ENCODE measurements at places on chromosomes 1 and 21.
A peak's percentile ranks its signal among the peaks of the same experiment; 100 is the strongest.

DNA sequence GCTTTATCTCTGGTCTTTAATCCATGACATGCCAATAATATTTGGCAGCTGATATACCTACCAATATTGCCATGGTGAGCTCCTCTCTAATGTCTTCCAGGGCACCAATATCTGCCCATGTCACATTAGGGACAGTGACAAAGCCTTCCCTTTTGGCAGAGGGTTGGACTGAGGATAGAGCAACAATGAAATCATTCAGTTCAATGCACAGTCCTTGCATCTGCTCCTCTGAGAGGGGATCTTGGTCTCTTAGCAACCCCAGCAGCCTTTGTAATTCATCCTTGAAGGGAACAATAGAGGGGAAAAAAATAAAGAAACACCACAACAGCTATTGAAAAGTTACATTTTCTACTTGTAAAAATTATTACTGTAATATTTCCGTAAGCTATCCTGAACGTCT, 42.3 kb downstream of the NVL start:
- DNase-seq: no peak

- DNase-seq: no peak
Measured at GRCh38 chr1:157450106-157450505, 102.2 kb downstream of the FCRL5 start.

DNA sequence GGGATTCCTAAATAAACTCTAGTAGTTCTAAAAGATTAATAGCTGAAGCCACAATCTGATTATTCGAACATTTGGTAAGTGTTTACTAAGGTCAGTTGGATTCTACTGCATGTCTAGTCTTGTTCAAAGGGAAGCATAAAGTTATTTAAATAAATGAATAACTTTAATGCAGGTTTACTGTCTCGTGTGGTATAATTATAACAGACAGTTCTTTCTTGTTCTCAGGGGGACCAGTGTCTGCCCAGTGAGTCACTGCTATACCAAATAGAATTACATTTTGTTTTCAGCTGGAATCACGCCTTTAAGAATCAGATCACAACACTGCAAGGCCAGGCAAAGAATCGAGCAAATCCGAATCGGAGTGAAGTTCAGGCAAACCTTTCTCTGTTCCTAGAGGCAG, 45.1 kb downstream of the SMG7 start:
- DNase-seq: no peak

DNA sequence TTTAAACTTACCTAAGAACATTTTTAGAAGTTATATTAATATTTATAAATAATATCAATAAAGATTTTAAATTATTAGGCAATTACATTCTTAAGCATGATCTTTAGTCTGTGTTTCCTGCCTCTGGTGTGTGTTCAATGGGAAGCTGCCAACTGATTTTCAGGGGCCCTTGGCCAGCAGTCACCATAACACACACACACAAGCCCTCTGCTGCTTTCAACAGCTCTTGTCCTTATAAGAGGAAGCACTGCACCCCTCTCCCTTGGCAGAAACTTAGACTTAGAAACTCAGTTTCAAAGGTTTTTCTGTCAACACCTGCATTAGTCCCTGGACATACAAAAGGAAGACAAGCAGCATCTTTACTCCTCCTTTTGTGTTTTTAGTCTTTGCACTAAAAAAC, 81.4 kb downstream of the VAV3 start:
- no peak for DNase-seq

GRCh38 chr1:201359873-201360210, 17.6 kb downstream of the TNNT2 start:
- no peak for DNase-seq

GRCh38 chr1:67551375-67551774, 121.2 kb upstream of the SERBP1 start:
- DNase-seq: no peak

DNA sequence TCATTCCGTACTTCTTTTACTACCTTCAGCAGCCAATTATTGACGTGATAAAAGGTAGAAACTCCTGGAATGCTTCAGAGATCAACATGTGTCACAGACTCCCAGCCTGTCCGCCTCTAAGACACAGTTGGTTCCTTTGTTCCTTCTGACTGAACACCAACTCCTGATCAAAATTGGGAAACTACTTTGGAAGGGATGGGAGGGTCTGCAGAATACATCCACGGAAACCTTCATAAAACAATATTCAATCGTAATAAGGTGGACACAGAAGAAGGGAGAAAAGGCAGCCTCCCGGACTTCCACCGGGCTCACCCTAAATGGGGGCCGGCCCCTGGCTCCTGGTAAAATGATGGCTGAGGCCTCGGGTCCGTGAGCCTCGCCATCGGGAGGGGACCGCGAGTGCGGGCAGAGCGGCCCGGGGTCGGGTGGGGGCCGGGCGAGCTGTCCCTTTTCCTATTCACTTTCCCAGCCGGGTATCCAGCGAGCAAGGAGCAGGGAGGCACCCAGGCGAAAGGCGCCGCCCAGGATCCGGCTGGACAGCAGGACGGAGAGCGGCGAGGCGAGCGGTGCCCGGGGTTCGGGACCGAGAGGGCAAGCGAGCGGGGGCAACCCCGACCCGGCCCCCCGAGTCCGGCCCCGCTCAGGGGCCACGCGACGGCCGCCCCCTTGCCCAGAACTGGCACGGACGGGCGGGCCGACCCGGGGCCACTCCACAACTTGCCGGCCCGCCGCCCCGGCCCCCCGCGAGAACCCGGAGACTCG, 805 bp downstream of the NRIP1 start:
- DNase-seq: no peak

DNA sequence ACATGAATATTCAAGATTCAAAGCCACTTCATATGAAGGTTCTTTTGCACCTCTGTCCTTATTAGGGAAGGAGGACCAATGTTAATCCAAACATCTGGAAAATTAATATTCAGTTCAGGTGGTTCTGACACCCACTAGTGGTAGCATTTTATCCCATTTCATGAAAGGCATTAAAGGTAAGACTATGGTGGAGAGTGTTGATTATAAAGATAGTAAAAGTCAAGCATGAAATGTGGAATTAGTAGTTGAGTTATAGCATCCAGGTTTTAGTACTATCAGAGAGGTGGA, 17.5 kb upstream of the YTHDF2 start:
- DNase-seq: no peak

GRCh38 chr1:85991261-85991660, 165.3 kb downstream of the COL24A1 start:
- DNase-seq: no peak

GRCh38 chr1:37020653-37021277, 13.6 kb downstream of the GRIK3 start:
- DNase-seq: peak; percentile 5

- DNase-seq: no peak
Measured at GRCh38 chr1:77631751-77632150, 50.7 kb downstream of the ZZZ3 start.

GRCh38 chr1:169387399-169387798, 19.4 kb downstream of the BLZF1 start:
- DNase-seq: no peak

DNA sequence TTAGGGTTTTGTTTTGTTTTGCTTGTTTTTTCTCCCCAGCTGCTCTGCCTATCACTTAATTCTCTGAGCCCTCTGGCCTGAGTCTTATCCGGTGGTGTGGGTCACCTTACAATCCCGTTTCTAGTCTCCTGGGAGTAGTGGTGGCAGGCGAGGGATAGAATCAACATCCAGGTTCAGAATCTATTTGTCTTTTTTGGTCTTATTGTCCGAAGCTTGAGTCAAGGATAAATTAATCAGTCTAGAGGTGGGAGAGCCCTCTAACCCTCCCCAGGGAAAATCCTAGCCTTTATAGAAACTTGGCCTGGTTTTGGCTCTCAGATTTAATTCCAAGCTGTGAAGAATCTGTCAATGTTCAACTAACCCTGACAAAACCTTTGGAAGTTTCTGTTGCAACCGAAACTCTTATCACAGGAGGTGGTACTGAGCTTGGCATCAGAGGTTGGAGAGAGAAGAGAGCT, 246.3 kb downstream of the FGGY start:
- peak; percentile 59 for DNase-seq

- no peak for DNase-seq
Measured at GRCh38 chr1:6267686-6268322, 6.9 kb upstream of the GPR153 start.

DNA sequence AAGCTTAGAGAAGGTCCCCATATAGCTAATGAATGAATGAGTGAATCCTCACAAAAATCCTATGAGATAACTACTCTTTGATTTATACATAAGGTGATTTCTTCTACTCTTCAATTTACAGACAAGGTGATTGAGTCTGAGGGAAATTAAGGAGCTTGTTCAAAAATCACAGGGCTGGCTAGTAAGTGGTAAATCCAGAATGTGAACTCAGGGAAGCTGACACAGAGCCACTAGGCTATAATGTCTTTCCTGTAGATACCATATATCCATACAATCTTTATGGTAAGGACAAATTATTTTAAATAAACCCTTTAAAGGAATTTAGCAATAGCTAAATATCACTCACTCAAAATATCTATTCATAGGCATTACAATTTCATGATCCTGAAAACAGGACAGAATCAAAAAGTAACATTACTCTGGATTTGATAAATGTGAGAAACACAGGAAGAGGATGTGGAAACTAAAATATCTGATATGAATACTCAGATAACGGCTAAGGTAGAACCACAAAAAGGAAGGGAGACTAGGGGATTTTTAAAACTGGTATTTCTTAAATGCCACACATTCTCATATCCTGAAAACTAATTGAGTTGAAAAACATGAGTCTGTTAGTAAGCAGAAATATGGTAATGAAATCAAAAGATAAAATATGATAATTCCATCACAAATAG, 108.2 kb downstream of the NBPF12 start:
- no peak for DNase-seq

DNA sequence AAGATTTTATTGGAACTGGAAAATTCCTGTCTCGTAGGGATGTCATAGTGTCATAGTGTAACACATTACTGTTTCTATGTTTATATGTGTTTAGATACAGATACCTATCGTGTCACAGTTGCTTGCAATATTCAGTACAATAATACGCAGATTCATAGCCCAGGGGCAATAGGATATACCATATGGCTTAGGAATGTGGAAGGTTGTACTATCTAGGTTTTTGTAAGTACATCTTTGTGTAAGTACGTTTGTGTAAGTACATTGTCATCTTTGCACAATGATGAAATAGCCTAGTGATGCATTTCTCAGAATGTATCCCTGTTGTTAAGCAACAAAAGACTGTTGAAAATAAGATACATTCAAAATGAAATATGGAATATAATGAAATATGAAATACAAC, 68.9 kb downstream of the CAMTA1 start:
- no peak for DNase-seq

GRCh38 chr1:77659879-77660593, 22.4 kb downstream of the ZZZ3 start:
- no peak for DNase-seq

- no peak for DNase-seq
Measured at GRCh38 chr1:39877980-39878956, 5.0 kb downstream of the TRIT1 start.

DNA sequence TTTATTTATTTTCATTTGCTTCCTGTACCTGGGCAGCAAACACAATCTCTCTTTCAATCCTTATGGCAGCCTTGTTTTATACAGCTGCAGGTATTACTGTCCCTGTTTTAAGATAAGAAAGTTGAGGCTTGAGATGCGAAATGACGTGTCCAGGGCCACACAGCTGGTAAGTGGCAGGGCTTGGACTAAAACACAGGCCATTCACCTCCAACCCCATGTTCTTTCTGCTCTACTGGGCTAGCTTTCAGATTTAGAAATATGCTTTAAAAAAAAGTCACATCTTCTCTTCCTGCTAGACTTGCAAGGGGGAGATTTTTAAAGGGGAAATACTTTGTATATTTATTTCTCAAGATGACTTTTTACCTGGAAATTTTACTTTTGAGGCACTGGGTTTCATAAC, 62.8 kb downstream of the CNST start:
- DNase-seq: no peak

- DNase-seq: no peak
Measured at GRCh38 chr1:156998840-156999500, 46.6 kb downstream of the ARHGEF11 start.

DNA sequence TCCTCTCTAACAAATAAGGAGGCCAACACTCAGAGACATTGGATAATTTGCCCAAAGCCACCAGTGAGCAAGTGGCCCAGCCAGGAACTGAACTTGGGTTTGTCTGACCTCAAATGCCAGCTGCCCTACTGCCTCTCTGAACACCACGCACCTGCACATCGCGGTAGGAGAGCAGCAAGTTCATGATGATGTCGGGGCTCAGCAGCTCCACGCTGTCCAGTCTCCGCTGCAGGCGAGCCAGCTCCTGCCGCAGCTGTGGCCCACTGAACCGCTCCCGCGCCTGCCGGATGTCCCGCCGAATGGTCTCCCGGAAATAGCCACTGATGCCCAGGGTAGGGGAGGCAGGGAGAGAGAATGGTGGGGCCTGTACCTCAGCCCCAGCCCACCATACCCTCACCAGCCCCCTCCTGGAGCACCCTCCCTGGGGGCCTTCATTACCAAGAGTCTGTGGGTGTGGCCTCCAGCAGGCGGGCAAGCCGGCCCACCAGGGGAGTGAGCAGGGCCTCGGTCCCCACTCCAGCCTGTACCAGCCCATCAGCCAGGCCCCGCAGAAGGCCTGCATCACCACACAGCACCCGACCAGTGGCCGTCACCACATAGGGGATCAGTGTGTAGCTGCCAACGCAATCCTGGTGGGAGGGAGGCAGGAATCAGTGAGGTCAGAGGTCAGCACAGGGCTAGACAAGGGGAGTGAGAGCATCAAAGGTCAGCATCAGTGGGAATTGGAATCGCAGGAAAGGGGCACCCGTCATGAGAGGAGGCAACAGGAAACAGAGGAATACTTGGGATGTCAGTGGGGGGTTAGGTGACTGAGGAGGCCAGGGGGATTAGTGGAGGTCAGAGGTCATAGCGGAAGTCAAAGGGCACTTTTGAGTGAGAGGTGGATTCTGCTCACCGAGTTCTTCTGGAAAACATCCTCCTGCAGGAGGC, 2.7 kb downstream of the MAP3K6 start:
- no peak for DNase-seq

DNA sequence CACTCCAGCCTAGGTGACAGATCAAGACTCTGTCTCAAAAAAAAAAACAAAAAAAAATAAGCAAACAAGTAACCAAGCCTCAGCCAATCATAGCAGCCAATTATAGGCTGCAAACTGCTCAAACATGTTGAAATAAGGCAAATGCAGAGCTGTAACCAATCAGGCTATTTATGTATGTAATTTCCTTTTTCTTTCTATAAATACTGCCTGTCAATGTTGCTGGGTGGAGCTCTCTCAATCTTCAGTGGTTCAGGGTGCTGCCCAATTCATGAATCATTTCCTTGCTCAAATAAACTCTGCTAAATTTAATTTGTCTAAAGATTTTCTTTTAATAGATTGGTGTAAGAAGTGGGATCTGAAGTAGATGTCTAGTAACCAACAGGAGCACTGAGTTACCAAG, 11.6 kb upstream of the CD1D start:
- no peak for DNase-seq
